CD4-positive, alpha-beta memory T cell (primary cell): ENCODE measurements at places on chromosomes 3 and 15. TPM values are rescaled to one million over a fixed set of nuclear protein-coding genes. Genes with fewer than 3 reads are reported as not detected.

Gene TPRG1
- 61.4 TPM for total RNA-seq

Gene TMEM108
- total RNA-seq, result not detected

Gene SLC28A1
- total RNA-seq, result not detected

Gene CNTN3
- total RNA-seq, result not detected

Gene TMC3
- total RNA-seq, result not detected

Gene UTS2B
- not detected for total RNA-seq

Gene SHC4
- 0.29 TPM for total RNA-seq

Gene PLSCR2
- total RNA-seq, result 0.76 TPM

Gene LMAN1L
- total RNA-seq, result 0.23 TPM

Gene CHRNA7
- not detected for total RNA-seq

Gene NR1I2
- 0.39 TPM for total RNA-seq

Gene GCSAM
- 40.9 TPM for total RNA-seq

- DNase-seq, result no peak
These were observed 8.7 kb downstream of the MAN2C1 start for GRCh38 chr15:75359537-75360250.

DNA sequence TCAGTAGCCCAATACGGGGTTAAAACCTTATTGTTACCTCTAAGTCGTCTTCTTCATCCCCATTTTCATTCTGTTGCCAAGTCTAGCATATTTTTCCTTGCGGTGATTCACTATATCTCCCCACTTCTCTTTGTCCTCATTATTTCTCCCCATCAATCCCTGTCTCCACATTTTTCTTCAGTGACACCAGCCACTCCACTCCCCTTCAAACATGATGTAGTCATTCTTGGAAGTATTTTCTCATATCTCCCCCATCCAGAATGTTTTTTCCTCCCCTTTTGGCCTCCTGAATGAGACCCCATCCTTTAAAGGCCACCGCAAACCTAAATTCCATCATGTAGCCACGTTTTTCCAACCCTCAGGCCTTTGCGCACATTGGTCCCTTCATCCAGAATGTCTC lies 105.9 kb downstream of the TOP2B start:
- DNase-seq, result no peak

DNA sequence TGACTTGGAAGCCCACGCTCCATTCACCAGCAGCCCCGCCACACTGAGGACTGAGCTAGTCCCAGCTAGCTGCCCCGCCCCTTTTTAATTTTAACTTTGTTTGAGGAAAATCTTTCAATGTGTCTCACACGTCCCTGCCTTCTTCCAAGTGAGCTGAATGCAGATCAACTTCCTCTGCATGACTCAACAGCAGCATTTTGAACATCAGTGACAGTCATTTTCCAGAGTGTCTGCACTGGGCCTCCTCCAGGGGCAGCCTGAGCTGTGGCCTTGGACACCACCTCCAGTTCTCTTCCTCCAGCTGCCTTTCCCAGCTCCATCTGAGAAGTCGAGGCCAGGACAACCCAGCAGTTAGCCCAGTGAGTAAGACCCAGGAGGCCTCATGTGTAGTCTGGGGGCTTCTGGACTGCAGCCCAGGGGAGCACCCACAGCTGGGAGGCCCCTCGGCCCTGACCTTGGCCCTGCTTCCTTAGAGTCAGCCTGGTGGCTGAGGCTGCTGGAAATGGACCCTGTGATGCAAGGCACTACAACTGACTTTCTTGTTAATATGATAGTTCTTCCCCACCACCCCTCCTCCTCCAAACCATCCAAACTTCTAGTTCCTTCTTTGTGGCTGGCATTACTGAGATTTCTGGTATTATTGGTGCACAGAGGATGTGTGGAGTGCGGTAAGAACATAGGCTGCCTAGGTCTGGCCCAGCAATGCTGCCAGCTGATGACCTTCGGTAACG lies 21.4 kb upstream of the ESYT3 start:
- DNase-seq, result no peak

DNA sequence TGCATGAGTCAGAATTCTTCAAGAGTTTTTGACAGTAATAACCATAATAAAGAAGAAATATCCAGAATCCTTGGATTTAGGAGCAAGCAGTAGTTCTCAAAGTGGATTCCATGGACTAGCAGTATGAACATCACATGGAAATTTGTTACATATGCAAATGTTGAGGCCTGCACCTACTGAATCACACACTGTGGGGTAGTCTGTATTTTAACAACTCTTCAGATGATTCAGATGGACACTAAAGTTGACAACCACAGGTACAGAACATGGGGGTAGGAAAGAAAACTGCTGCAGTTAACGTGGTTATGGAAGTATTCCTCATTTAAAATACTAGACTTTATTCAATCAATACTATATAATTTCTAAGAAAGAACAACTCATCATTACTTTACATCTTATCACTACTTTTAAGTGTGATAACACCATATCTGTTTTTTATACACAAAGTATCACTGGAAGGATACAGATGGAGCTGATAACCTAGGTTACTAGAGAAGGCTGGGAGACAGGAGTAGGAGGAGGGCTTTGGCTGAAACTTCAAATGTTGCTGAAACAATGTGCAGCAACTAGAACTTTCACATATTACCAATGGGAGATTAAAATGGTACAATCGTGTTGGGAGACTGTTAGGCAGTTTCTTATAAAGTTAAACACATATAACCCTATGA lies 11.7 kb downstream of the NEDD4 start:
- DNase-seq, result no peak

GRCh38 chr15:100980410-100981046 lies 61.4 kb downstream of the LRRK1 start:
- DNase-seq, result no peak

DNA sequence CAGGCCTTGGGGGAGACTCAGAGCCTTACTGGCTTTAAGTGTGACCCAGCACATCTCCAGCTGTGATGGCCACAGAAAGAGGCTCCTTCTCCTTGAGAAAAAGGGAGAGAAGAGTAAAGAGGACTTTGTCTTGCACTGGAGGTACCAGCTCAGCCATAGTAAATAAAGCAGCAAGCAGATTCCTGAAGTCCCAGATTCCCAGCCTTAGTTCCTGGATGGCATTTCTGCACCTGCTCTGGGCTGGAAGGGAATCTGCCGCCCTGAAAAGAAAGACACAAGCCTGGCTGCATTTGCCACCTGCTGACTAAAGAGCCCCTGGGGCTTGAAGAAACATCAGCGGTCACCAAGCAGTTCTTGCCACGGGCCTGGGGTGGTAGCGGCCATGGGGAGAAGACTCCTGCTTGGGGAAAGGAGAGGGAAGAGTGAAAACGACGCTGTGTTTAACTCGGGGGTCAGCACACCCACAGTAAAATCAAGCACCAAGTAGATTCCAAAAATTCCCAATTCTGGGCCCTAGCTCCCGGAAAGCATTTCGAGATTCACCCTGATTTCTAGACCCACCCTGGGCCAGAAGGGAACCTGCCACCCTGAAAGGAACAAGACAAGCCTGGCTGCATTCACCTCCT lies 24.2 kb upstream of the TNK2 start:
- DNase-seq, result no peak

- no peak for DNase-seq
These were observed 1.2 kb upstream of the ANP32A start for GRCh38 chr15:68821841-68822381.

- DNase-seq, result no peak
These were observed 46.7 kb upstream of the ABHD2 start for GRCh38 chr15:89041507-89041906.

GRCh38 chr15:98276018-98276417 lies 315.5 kb downstream of the ARRDC4 start:
- DNase-seq, result no peak

DNA sequence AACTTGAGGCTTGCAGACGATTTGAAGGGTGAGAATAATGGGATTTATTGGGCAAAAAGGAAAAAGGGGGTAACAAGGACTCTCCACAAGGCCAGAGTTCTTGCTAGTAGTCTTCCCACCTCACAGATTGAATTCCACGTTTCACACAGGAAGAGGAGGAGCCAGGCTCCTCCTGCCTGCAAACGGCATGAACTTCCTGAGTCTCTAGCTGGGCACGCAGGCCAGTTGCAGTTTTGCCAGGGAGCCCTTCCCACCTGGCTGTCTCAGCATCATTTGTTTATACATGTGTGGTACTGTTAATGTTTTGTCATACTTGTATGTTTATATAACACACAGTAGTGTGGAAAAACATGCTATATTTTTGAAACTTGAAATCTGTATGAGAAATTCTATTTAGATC lies 155.0 kb downstream of the NLGN1 start:
- no peak for DNase-seq

GRCh38 chr3:113241292-113242095 lies 30.1 kb downstream of the BOC start:
- DNase-seq, result no peak

DNA sequence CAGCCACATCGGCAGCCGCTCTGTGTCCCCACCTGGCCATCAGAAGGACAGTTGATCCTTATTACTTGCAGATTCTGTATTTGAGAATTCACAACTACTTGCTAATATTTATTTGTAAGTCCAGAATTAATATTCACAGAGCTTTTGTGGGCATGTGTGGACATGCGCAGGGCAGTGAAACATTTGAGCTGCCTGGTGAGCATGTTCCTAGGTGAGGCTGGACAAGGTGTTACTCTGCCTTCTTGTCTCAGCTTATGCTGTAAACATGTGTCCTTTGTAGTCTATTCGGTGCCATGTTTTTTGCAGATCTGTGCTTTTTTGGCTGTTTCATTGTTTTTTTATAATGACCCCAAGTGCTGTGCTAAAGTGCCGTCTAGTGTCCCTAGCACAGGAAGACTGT lies 15.6 kb downstream of the FAH start:
- DNase-seq, result no peak

DNA sequence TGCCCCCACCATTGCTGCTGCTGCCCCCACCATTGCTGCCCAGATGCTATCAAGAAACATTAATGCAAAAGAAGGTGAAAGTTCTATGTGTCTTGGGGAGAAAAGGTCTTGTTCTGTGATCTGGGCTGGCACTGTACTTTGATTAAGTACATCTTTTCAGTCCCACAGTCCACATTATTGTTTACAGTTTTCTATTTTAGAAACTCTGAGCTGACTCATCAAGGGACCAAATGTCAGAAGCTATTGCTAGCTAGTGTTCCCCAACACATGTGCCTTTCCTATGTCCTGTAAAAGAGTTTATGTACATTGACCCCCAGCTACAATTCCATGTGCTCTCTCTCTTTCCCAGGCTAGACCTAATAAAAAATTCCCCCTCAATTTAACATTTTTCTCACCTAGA lies 264.7 kb upstream of the NECTIN3 start:
- DNase-seq, result no peak

- no peak for DNase-seq
These were observed 159.2 kb upstream of the PPP2R3A start for GRCh38 chr3:135806317-135806716.

DNA sequence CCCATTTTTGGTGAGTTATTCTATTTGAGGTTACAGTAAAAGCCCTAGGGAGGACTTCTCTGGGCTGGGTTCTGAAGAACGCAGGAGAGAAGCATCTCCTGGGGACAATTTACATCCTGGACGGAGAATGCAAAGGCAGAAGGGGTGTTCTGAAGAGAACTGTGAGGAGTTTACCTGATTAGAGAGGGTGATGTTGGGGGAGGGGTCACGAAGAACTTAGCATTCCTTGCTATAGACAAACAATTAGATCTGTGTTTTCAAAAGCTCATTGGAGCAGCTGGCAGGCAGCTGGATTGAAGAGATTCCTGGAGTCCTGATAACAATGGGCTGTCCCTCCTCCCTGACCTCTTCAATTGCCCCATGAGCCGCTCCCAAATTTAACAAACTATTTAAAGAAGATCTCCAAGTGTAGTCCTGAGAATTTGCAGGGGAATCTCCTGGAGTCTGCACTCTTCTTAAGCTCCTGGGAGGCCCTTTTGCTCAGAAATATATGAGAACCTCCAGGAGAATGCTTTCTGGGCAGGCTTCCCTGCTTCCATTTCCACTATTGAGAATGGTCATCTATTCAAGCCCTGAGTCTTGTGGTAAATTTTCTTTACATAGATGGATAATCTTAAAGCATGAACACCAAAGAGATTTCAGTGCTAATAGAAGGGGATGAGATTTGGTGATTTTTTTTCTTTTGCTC lies 55.3 kb downstream of the ARHGAP31 start:
- no peak for DNase-seq

GRCh38 chr3:188246905-188247304 lies 92.9 kb downstream of the LPP start:
- no peak for DNase-seq

GRCh38 chr3:15331606-15332404 lies 581 bp downstream of the SH3BP5 start:
- DNase-seq, result peak; percentile 39

DNA sequence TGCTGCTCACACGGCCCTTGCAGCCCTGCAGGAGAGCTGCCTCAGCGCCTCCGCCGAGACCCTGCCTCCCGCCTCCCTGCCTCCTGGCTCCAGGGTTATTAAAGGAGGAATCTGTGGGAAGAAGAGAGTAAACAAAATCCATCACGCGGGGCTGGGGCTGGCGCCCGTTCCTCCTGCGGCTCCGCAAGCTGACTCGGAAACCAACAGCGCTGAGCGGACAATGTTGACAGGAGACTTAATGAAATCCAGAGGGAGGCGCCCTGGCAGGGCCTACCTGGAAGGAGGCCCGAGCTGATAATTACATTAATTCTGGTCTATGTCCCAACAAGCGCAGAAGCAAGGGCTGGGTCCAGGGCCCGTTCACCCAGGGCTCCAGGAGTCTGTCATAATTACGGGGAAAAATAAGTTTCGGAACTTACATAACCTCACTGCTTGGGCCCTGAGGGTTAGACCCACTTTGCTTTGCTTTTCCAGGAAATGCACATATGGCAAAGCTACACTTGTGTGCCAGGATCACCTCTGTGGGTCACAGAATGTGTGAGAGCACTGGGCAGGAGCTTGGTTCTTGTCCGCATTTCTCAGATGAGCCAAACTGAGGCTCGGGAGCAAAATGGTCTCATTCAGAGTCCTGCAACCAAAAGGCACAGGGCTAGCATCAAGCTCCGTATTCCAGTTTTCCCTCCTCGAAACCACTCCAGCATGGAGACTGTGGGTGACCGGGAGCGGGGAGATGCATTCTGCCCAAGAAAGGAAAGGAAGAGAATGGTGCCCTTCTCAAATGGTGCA lies 43.8 kb upstream of the SLC6A6 start:
- DNase-seq, result no peak

DNA sequence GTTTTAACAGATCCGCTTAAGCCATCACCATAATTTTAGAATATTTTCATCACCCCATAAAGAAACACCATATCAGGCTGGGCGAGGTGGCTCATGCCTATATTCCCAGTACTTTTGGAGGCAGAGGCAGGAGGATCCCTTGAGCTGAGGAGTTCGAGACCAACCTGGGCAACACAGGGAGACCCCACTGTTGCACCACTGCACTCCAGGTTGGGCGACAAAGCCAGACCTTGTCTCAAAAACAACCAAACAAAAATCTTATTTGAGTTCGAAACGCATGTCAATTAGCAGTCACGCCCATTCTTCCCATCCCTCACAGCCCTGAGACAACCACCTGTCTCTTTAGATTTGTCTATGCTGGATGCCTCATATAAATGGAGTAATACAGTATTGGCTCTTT lies 119.9 kb downstream of the KLF13 start:
- no peak for DNase-seq

DNA sequence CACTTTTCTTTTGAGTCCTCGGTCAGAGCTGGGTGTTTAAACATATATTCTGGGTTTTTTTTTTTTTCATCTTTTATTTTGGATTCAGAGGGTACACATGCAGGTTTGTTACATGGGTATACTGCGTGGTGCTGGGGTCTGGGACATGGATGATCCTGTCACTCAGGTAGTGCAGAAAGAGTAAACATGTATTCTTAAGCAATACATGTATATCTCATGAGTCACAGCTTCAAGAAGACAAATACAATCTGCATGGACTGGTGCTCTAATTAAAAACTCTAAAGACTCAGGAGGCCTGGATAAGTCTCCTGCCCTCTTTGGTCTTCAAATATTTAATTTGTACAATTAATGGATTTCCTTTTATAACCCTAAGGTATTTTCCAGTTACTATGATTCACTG lies 50.6 kb upstream of the PHLDB2 start:
- DNase-seq, result no peak

- DNase-seq, result no peak
These were observed 186.9 kb upstream of the TLE3 start for GRCh38 chr15:70284438-70285214.
